Esophagus squamous epithelium (tissue), 5 donors: ENCODE measurements at places on chromosomes 7 and 10.

GRCh38 chr7:834277-834676, 2.0 kb downstream of the SUN1 start:
- DNase-seq: no peak

DNA sequence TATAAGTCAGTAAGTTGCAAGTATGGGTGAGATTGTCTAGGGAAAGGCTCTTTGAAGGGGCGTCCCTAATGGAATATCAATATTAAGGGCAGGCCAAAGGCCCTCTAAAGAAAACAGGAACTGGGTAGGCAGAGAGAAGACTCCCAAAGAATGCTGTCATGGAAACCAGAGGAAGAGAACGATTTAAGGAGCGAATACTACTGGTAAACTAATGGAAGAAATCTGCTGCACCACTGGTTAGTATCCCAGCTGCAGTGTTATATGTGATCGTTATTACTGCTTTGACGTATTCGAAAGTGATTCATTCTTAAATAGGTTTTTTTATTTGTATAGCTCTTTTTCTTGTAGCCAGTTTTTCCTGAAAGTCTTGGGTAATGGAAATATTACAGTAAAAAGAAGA, 1.3 kb downstream of the CASP2 start:
- no peak for DNase-seq

GRCh38 chr7:122748195-122748594, 45.5 kb upstream of the RNF148 start:
- DNase-seq: no peak

- no peak for DNase-seq
These were observed 194.3 kb downstream of the TPK1 start for GRCh38 chr7:144641389-144642044.

DNA sequence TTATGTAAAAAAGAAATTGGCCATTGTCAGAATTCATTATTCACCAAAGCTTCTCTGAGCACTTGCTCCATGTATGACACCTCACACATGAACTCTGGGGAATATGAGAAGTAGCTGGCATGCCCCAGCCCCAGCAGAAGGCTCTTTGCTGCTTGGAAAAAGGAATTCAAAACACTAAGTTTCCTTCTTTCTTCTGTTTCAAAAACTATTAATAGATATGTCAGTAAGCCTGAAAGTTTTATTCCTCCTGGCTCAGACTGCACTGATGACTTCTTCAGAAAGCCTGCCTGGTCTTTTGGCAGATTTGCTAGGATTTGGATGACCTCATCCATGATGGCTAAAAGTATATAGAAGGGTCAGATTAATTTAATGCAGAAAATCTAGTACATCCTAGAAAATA, 511.0 kb downstream of the GFRA1 start:
- no peak for DNase-seq

DNA sequence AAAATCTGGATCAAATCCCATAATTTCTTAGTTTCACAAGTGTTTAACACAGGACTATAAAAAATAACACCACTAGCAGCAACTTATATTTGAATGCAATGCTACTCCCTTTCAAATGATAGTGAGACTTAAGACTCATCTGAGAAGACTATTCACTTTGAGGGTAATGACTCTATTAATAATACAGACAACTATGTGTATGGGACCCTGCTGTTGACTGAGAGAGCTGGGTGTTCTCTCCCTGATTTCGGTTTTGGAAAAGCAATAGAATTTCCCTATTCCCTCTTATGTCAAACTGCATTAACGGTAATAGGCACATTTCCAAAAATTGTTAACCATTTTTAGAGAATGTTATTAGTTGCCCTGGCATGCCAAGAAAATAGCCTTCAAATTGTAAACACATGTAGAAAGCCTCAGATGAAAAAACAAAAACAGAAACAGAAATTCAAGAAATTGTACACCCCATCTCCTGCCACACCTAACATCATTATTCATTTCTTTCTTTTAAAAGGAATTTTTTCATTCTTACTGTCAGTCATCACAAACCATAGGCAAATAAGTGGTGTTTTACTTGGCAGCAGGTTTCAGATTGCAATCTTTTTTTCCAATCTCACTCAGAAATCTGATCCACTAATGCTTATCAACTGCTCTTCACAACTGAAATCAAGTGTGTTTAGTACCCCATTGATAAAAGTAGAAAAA, 153.7 kb downstream of the TFPI2 start:
- no peak for DNase-seq

GRCh38 chr10:124547647-124548168, 86.1 kb downstream of the LHPP start:
- no peak for DNase-seq

GRCh38 chr10:127524908-127525665, 24.0 kb upstream of the NPS start:
- DNase-seq: no peak

GRCh38 chr10:34933676-34934075, 118.6 kb upstream of the PARD3 start:
- DNase-seq: no peak

DNA sequence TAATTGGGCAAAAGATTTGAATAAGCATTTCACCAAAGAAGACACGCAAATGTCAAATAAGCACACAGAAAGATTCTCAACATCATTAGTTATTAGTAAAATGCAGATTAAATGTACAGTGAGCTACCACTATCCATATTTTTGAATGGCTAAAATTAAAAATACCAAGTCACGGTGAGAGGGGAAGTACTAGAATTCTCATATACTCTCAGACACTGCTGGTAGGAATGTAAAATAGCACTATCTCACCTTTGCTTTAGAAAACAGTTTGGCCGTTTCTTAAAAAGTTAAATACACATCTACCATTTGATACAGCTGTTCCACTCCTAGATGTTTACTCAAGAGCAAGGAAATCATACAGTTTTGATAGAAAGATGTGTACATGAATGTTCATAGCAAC, 115.8 kb upstream of the CELF2 start:
- DNase-seq: no peak

GRCh38 chr10:14184841-14185315, 145.8 kb downstream of the FRMD4A start:
- DNase-seq: no peak

GRCh38 chr7:70624500-70625103, 507.3 kb upstream of the GALNT17 start:
- DNase-seq: no peak

DNA sequence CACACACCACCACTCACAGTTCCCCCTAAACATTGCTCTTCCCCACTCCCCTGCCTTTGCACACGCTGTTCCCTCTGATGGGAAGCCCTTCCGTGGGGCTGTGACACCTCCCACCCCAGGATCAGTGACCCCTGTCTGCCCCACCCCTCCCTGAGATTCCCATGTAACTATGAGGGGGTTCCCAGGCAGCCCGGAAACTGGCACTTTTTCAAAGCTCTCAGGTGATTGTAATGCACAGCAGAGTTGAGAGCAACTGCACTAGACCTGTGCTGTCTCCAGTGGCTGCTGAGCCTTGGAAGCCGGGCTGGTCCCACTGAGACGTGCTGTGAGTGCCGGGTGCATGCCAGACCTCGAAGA, 29.8 kb downstream of the GPRIN2 start:
- DNase-seq: no peak

DNA sequence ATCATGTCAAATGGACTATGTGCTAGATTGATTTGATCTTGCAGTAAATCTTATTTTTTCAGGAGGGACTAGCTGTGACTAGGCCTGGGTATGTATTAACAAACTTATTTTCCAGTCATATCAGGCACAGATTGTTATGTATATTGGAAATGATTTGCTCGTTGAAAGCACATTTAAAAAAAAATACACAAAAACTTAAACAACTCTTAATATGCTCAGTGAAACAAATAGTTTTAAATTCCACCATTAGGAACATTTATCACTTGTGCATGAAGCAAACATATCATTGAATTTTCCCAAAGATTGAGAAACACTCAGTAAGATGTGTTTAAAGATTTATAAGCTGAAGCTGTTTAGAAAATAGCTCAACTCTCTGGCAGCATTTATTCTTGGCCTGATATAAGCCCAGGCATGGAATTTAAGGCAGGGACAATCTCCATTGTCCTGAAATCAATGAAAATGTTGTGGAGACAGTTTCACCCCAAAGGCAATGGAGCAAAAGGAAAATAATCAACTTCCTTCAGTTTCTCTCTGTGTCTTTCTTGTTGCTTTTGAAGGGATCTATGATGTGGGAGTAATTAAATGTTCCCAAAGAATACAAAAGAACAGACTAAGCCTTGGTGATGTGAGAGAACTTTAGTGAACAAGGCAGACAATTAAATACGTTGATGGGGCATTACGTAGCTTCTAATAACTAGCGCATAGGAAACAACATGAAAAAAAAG, 250.3 kb downstream of the GPR37 start:
- DNase-seq: no peak

GRCh38 chr10:24866604-24867583, 85.5 kb downstream of the PRTFDC1 start:
- DNase-seq: no peak

GRCh38 chr10:115866691-115867090, 406.3 kb downstream of the GFRA1 start:
- no peak for DNase-seq

GRCh38 chr10:132575320-132576201, 38.0 kb downstream of the INPP5A start:
- no peak for DNase-seq

DNA sequence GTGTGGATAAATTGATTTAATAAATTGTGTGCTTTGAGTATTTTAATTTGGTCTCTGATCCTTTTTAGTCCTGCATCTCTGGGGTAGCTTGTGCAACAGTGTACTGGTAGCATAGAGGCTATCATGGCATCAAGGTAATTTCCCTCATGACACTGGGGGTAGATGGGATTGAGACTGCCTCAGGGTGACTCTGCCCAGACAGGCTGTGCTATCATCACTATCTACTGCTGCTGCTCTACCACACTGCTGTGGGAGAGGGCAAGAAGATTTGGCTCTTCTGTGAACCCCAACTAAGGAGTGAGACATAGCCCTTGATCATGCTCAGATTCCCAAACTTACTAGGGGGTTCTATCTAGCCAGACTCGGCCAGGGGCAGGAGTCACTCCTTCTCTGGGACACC, 43.6 kb upstream of the JAZF1 start:
- DNase-seq: no peak

DNA sequence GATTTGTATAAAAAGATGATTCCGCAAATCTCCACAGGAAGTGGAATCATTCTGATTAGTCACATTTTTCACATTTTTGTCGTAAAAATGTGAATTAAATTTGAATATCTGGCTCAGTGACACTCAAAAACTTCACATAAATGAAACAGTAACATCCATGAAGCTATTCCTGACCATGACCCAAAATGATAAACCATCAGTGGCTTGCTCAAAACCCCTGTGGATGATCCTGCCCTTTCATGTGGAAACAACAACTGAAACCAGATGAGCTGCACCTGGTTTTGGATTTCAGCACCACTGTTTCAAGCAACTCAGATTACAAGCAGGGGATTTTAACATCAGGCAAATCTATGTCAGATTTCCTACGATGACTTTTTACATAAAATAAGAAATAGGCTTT, 80.3 kb downstream of the AMPH start:
- DNase-seq: no peak

DNA sequence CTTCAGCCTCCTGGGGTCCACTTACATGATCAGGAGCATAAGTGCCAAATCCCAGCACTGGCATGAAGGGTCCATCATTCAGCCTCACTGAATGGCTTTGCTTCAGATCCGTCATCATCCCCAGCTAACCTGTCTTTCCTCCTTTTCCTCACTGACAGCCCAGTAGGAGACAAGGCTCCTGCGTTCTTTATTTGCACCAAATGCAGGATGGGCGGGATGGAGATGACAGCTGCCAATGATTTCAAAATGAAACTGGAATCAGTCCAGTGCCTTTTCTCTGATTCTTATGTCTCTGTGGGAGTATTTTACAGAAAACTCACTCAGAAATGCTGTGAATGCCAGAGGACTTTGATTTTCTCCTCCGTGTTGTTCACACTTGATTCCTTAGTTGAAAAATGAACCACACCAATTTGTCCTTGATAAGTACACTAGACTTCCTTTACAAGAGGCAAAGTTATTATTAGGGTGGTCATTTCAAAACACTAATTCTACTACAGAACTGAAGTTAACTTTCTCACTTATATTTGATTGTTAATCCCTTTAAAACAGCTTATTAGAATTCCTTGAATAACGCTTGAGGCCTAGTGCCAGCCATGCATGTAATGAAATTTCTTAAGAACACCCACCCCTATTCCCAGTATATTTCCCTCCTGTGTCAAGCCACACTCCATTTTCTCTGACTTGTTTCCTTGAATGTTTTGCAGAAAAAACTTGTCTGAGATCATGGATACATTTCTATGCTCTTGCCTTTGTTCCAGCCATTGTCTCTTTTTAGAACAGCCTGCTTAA, at the start of gene AKR1C8:
TSS of gene AKR1C8 (minus strand) at position 164 of the 789 bp plus-strand sequence. CDS start at position 118, 46 bp downstream.
- no peak for DNase-seq

DNA sequence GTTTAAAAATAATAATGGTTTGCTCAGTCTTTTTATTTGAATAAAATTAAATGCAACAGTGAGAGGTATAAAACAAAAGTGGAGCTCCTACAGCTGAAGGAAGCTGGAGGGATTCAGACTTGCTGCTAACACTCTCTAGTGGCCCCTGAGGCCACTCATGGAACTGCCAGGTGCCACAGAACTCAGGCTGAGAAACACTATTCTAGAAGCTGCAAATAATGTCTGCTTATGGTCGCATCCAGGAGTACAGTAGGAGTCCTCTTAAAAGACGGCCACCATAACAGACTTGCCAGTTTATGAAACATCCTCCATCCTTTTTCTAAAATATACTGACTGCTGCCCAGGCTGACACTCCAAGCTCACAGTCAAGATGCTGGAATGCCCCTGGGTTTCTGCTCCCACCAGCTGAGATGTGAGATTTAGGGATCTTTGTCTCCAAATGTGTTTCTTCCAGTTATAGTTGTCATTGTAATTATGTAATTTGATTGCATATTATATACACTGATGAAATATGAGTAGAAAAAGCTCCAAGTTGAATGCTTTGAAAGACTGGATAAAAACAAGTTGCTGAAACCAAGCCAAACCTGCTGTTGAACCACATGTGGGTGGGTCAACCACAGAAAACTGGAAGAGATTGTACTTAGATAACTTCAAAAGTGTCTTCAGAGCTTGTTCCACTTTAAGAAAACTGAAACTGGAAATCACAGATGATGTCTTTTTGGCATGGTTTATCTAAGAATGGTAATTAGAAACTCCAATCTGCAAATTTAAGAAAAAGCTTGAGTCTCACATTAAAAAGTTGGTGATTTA, 213.7 kb upstream of the AOAH start:
- DNase-seq: no peak

- no peak for DNase-seq
These were observed 4.7 kb downstream of the COPS6 start for GRCh38 chr7:100093498-100093897.

- no peak for DNase-seq
These were observed 1.4 kb downstream of the CDK5 start for GRCh38 chr7:151056283-151056665.

- DNase-seq: no peak
These were observed 123.8 kb upstream of the RET start for GRCh38 chr10:42952931-42953683.
